ENCODE measurements at places on chromosomes 16 and 17.

- DNase-seq: no peak
Measured at GRCh38 chr16:80733407-80733806, 71.0 kb downstream of the CDYL2 start.

- DNase-seq: no peak
Measured at GRCh38 chr17:42362245-42362961, 25.8 kb downstream of the STAT3 start.

DNA sequence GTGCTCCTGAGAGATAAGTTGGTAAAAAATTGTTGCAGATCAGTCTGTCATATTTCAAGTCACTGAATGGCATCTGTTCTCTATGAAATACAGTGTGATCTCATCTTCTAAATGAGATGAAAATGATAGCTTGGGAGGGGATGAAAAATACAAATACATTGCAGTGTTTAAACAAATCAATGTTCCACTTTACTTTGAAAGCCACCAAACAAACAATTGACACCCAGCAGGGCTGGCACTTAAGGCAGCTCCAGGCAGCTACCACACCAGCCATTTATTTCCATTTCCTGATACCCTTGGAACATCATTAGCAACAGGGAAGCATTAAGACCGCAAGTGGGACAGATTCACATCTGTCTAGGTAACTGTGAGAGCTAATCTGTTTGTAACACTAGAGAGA, 827.6 kb upstream of the KIF2B start:
- DNase-seq: no peak

- no peak for DNase-seq
Measured at GRCh38 chr17:50055426-50056216, at the start of gene ITGA3. Gene ITGA3, plus strand, starts transcription at chr17:50056110. Its CDS starts 330 bp downstream, at chr17:50056440.

GRCh38 chr16:21101631-21102420, 48.8 kb downstream of the DNAH3 start:
- no peak for DNase-seq

DNA sequence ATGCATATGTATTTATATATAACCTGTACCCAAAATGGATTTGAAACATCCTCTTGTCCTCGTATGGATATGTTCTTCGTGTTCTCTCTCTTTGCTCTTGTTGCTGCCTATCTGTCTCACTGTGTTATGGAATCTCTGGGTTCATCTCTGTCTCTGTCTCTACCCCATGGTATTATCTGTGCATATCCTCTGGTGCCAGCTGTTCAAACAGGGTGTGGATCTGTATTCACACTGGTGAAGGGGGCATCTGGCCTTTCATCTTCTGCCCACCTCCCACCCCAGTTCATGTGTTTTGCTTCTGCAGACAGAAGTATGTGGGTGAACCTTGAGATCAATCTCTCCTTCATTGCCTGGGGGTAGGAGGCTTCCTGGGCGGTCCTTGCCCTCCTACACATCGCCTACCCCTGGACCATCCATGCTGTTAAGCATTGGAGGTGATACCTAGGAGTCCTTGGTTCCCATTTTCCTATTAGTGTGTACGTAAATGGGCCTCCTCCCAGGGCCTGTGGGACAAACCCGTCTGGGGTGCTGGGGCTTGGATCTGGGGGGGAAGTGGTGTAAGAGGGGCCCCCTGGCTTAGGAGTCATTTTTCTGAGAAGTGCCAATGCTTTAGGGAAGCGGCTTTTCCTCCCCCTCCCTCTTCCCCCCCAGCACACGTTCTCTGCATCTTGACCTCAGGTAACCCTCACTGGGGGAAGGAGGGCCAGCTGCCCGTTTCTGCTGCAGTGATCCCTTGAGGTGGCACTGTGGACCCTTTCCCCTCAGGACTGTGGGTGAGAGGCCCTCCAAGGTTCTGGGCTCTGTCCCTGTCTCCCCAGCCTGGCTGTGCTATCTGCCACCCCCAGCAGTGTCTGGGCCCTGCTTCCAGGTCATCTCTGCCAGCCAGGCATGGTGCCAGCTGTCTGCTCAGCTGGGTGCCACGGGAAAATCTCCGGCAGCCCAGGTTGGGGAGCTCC, 21.1 kb downstream of the RARA start:
- DNase-seq: no peak

DNA sequence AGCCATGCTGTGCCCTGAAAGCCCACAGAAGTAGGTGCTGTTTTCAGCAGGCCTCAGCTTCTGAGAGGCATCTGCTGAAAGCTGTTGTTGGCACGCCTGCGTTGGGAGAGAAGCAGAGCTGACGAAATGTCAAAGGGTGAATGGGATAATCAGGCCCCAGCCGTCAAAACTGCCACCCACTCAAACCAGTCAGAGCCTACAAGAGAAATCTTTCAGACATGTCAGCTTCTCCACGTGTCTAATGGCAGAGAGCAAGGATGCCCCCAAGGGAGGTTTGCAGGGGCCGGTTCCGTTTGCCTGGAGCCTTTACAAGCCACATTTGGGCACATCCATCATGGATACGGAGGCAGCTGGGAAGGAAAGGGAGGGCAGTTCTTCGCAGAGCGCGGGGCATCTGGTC, 568.2 kb upstream of the EEF2KMT start:
- no peak for DNase-seq

GRCh38 chr17:80845863-80846671, 145.6 kb upstream of the CHMP6 start:
- no peak for DNase-seq

GRCh38 chr17:68540981-68541380, 28.8 kb downstream of the PRKAR1A start:
- no peak for DNase-seq

DNA sequence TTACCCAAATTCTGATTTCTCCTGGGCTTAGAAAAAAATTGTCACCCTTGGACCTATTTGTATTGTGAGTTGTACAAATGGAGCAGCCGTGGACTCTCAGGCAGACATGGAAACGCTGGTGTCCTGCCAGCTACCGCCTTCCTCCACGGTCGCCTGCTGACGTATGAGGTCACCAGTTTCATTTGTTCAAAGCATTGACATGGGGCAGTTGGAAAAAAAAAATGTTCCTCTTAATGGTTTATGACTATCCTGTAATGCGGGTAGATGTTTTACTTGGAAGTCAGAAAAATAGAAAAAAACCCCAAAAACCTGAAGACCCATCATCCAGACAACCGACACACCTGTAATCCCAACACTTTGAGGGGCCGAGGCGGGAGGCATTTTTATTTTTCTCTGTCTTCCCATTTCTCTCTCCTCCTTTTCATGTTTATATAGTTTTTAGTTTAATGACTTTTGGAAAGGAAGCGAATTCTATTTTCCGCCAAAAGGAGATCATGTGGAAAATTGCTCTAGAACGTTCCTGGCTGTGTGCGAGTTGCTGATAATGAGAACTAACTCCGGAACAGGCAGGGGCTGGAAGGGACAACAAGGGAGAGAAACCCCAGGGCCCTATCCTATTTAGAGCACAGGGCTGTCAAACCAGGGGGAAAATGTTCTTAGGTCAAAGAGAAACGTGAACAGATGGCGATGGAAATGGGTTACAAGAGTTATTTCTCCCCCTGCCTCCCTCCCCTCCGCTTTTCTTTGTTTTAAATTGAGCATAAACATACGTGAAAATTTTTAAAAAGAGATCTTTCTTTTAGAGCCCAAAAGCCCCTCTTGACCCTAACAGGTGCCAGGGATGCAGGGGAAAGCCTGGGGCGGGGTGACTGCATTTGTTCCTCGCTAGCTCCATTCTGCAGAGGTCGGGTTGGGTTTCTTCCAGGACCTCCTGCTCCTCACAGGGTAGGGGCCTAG, 13.7 kb downstream of the DNAH17 start:
- DNase-seq: no peak

DNA sequence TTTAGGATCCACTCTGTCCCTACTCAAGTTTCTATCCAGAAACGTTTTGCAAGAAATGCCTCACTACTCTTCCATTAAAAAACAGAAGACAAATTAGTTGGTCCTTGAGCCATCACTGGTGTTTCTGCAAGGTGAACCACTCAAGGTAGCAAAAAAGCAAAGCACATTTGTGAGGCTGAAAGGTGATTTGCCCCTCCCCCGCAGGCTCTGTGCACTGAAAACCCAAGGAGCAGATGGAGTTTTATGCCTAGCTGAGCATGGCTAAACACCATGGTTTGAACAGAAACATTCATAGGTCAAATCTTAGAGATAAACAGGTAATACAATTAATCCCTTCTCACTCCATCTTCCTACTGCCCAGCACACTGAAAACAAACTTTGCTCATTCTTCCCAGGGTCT, 538.2 kb upstream of the CDH5 start:
- no peak for DNase-seq

DNA sequence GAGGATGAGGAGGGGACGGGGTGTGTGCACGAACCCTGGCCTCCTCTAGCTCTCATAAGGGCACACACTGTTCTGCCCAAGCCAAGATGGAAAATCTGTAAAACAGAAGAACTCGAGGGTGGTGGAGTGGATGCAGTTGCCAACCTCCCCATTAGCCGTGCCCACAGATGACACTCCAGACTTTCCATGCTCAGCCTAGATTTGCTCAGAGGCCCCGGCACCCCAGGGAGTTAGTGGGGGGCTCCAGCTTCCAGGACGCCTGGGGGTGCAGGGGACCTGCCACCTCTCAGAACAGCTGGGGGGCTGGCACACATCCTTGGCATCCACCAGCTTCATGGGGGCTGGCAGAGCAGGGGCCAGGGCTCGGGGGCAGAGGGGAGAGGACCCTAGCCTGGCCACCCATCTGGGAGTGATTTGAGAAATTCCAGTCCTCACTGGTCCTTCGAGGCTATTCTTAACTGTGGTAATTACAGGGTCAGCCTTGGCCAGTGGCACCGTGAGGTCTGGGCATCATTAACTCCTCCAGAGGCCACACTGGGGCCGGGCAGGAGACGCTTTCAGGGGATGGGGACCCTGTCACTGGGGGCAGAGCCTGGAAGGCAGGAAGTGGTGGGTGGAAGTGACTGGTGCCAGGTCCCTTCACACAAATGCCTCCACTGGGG, 14.3 kb downstream of the VASN start:
- no peak for DNase-seq

GRCh38 chr16:11198828-11199227, 57.2 kb downstream of the SOCS1 start:
- DNase-seq: no peak

- no peak for DNase-seq
Measured at GRCh38 chr17:78517421-78517820, 59.8 kb downstream of the DNAH17 start.

DNA sequence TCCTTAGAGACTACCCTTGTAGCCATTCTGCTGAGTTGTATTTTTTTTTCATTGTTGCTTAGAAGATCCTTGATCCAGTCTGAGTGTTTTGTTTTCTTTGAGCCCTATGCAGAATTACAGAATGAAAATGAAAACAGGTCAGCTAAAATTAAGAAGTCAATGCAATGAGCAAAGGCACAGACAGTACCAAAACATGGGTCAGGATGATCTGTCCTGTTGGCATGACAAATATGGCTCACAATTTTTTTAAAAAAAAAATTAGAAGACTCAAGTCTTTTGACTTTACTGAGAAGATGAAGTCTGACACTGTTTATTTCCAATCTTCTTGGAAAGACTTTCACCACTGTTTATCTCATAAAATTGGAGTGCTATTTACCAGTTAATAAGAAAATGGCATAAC, 32.4 kb downstream of the KCNJ16 start:
- DNase-seq: no peak

DNA sequence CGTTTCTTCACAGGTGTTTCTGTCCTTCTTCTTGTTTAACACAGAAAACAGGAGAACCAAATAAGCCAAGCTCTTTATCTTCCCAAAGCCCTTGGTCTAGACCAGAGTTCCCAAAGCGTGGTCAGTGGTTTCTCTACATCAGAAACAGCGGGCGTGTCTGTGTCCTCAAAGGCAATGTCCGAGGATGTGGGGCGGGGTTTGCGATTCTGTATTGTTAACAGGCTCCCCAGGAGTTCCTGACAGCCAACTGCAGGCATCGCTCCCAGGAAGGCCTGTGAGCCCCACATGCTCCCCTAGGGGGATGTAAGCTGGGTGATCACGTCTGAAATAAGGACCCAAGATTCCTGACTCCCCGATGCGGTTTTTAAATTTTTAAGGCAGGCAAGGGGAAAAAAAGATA, 28.4 kb upstream of the SLC25A19 start:
- no peak for DNase-seq

DNA sequence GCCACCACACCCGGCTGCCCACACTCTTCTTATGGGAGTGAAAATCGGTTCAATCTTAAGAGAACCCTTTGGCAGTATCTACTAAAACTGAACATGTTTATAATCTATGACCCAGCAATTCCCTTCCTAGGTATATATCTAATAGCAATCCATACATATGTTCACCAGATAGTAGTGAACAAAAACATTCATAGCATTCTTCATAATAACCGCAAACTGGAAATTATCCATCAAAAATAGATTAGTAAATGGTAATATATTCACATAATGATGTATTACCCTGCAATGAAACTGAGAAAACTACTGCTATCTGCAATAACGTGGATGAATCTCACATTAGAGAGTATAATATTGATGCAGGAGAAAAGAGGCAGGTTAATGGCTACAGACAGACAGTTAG, 23.1 kb downstream of the COPRS start:
- DNase-seq: no peak

- no peak for DNase-seq
Measured at GRCh38 chr16:23318639-23319038, 16.5 kb downstream of the SCNN1B start.

DNA sequence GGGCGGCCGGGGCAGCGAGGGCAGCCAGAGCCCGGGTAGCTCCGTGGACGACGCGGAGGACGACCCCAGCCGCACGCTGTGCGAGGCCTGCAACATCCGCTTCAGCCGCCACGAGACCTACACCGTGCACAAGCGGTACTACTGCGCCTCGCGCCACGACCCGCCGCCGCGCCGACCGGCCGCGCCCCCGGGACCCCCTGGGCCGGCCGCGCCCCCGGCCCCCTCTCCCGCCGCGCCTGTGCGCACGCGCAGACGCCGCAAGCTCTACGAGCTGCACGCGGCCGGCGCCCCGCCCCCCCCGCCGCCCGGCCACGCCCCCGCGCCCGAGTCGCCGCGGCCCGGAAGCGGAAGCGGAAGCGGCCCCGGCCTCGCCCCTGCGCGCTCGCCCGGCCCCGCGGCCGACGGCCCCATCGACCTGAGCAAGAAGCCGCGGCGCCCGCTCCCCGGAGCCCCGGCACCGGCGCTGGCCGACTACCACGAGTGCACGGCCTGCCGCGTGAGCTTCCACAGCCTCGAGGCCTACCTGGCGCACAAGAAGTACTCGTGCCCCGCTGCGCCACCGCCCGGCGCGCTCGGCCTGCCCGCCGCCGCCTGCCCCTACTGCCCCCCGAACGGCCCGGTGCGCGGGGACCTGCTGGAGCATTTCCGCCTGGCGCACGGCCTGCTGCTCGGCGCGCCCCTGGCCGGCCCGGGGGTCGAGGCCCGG, 36.1 kb upstream of the ZC3H18 start:
- DNase-seq: peak; percentile 55

- no peak for DNase-seq
Measured at GRCh38 chr17:80960037-80960796, 31.4 kb upstream of the CHMP6 start.

DNA sequence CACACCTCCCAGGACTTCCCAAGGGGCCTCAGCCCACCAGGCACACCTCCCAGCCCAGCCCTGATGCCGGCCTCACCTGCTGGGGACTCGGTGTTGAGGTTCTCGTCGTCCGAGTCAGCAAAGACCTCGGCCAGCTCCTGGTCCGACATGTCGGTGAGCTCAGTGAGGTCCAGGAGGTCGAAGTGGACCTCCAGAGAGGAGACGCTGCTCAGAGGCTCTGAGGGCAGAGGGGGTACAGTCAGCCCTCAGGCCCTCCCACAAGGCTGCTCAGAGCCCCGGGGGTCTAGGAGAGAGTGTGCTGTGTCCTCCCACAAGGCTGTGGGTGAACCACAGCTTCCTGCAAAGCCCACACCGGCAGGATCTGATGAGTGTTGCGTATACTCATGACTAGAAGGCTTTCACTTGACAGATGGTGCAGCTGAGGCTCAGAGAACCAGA, 10.5 kb downstream of the DBNDD1 start:
- no peak for DNase-seq
